ENCODE measurements at places on chromosomes 13 and 19.
A peak's percentile ranks its signal among the peaks of the same experiment; 100 is the strongest.

DNA sequence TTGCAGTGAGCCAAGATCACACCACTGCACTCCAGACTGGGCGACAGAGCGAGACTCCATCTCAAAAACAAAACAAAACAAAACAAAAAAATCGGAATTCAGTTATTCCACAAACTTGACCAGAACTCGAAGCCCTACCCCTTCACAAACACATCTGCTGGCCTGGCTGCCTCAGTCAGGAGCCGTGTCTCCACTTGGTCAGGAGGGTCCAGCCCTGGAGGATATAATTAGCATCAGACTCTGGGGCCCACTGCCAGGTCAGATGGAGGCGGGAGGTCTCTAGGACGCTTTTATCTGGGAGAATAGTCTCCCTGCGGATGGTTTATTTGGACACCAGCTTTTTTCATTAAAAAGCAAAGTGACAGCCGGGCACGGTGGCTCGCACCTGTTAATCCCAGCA is 8.0 kb downstream of the ELL start:
- no peak for DNase-seq

DNA sequence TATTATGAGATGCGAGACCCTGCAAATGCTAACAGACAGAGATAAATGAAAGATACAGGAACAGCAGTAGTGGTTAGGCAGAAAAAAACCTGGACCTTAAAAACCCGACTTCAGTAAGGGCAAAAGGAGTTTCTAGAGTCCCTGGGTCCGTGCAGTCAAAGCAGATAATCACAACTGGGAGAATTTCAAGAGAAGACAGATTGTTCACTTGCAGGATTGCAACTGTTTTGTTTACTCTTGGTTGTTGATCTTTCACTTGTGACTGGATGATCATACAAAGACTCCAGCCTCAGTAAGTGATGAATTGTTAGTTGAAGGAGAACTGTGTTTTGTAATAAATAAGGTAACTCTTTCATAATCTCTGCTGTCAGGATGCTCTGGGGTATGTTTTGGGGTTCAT is 135.1 kb downstream of the GPC6 start:
- no peak for DNase-seq

DNA sequence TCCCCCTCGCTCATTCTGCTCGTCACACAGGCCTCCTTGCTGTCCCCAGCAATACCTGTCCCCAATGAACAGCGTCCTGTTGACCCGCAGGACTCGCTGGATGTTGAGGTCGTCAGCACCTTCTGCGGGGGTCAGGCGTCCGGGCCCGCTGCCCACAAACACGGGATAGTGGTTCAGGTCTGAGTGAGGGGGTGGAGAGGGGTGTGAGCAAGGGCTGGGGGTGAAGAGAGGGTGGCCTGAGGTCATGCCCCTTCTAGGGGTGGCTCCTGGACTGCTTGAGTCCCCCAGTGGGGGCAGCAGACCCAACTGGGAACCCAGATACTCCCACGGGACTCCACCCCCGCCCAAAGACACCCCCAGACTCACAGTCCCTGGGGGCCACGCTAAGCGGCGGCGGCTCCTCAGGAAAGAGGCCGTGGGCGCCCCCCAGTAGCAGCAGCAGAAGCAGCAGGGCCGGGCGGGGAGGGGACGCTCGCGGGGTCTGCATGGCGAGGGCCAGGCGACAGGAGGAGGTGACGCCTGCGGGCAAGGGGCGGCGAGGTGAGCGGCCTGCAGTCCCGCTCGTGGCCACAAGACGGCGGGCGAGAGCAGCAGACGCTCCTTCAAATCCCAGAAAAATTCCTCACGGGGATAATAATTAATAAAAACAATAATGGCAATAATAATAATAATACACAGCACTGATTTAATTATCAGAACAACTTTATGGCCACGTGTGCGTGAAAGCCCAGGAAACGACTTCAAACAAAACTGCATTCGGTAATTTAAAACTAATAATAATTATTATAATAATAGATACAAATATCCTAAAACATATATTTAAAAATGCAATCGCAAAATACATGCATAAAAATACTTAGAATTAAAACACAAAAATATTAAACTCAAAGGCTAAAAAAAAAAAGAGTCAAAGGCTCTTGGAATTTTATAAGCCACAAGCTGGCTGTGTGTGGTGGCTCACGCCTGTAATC is 1.2 kb downstream of the SEMA6B start:
- no peak for DNase-seq

DNA sequence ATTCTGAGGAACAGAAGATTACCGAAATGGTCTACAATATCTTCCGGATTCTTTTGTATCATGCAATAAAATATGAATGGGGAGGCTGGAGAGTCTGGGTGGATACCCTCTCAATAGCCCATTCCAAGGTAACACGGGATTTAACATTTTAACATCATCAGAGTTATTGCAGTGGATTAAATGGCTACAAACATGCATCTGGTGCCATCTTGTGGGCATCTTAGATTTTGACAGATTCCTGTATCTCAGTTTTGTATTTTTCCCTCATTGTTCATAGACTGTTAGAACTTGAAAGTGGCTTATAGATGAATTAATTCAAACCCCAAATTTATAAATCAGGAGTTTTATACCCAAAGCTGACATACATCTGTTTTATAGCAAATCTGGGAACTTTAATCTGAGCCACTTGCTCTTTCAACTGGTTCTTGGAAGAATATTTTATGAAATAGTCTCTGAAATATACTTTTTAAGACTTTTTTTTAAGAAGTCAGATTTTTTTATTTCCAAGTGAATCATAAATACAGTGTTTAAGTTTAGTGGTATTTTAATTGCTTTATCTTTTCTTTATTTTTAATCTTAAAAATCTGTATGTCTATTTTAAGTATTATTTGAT is 215.2 kb downstream of the NBEA start:
- DNase-seq: no peak

DNA sequence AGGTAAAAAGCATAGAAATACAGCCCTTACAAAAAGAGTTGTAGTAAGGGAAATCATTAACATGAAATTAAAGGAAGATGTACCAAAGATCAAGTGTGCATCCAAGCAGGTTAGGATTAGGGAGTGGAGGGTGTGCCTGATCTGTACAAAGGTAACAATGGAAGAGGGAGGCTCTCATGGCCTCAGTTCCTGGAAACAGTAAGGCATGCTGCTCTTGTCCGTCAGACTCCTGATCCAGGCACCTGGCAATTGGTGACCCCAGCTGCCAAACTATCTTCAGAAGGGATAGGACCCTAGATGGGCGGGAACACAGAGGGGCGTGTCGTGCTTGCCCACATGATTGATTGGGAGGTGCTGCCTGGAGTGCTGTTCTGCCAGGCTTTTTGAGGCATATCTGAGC is 4.5 kb downstream of the TEX26 start:
- DNase-seq: no peak

DNA sequence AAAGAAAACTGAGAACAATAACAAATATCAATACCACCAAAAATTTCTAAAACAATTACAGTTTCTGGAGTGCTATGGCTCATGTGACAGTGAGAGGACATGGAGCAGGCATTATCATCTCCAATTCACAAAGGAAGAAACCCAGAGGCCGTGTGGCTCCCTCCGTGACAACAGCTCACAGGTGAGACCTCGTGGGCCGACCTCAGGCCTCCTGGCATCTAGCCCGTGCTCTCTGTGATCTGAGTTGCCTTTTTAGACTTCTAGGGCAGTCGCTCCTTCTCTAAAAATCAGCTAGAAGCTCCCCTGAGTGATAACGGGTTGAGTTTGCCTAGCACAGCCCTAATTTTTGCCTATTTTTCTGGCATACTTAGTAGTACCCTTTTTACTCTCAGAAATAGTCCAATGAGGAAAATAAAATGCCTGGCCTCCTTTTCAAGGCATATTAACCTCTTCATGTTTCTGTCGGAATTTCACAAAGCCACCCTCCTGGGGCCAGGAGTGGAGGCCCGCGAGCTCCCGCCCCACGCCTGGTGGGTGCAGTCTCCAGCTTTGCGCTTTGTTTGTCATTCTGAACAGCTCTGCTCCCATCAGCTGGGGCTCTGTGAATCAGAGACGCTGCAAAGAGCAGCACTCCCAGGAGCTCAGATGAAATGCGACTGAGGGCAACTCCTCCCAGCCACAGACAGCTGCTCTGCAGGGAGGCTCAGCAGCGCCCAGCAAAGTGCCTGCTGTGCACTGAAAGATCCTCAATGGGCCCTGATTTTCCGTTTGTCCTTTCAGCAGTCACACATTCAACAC is 292.5 kb downstream of the UQCRFS1 start:
- DNase-seq: no peak

- peak; percentile 39 for DNase-seq
These were observed at the start of gene APLP1 for GRCh38 chr19:35868172-35868822. TSS of gene APLP1 (plus strand) at chr19:35868574. CDS start at chr19:35868637, 63 bp downstream.

DNA sequence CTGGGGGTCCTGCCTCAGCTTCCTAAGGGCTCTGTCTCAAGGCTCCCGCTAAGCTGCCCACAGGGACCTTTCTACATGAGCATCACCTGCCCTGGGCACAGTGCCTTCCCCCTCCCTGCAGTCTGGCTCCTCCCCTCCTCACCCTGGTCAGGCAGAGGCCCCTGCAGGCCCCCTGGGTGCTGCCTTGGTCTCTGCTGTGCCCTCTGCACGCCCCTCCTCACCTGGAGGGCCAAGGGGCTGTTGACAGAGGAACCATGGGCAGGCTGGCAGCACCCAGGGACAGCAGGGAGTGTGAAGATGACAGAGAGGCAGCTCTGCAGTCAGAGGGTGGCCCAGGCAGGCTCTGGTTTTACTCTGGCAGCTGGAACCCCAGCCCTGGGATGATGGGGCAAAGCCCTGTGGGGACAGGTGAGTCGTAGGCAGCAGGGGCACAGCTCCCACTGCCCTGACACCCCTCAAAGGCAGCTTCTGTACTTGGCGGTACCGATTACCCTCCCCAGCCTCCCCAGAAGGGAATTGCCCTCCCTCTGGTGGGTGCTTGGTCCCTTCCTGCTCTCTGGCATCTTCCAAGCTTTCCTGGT is 43.1 kb downstream of the SUGP2 start:
- DNase-seq: no peak

- no peak for DNase-seq
These were observed 819.6 kb upstream of the ATXN8OS start for GRCh38 chr13:69288026-69288425.

DNA sequence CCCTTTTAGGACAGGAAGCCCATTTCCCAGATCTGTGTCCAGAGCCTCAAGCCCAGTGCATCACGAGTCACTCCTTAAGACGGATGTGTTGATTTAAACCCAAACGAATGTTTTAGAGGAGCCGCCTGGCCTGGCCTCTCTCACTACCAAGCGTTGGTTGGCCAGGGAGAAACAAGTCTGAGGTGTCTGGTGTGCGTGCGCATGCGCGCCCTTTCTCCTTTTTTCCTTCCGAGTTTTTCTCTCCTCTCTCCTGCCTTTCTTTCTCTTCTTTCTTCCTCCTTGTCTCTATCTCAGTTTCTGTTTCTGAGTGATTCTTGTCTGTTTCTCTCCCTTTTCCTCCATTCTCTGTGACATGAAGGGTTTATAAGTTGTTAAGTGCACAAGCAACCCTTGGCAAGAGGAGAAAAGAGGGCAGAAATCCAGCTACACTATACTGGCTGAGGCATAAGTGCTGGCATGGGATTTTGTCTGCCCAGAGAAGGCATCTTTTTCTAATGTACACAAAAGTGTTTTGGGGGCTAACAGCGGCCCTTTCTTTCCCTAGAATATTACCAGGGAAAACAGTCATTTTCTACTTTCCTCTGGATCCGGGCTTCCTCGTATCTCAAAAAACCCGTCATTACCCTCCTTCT is 170.5 kb downstream of the DNAJC15 start:
- no peak for DNase-seq

DNA sequence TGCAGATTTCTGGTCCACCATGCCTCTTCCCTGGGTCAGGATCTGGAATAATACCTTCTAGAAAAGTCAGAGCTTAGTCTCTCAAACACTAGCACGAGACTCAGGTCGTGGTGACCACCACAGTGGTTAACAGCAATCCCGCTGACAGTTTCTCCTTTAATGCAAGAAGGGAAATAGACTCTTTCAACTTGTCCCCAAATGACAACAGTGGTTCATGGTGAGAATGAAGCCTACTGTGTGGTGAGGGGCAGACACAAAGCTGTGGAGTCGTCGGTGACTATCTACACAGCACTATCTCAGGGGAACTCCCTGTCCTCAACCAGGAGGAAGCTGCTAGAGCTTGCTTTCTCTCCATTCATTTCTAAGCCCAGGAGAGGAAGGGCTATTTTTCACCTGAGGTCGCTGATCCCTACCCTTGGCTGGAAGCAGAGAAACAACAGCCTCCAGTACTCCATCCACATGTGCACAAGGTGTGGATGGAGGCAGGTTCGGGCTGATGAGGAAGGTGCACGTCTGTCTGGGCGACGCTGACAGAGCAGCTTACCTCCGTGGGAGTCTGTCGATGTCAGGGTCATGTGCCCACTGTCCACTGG is 72.4 kb downstream of the STK24 start:
- DNase-seq: no peak

DNA sequence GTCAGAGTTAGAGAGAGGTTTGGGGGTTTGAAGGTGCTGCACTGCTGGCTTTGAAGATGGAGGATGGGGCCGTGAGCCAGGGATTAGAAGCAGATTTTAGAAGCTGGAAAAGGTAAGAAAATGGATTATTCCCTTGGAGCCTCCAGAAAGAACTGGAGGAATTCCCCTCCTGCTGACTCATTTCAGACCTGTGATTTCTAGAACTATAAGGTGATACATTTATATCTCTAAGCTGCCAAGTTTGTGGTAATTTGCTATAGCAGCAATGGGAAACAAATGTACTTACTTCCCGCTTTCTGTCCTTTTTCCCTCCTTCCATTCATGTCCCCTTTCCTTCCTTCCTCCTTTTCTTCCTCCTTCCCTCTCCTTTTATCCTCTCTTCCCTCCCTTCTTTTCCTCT is 78.5 kb upstream of the PCDH8 start:
- DNase-seq: no peak

DNA sequence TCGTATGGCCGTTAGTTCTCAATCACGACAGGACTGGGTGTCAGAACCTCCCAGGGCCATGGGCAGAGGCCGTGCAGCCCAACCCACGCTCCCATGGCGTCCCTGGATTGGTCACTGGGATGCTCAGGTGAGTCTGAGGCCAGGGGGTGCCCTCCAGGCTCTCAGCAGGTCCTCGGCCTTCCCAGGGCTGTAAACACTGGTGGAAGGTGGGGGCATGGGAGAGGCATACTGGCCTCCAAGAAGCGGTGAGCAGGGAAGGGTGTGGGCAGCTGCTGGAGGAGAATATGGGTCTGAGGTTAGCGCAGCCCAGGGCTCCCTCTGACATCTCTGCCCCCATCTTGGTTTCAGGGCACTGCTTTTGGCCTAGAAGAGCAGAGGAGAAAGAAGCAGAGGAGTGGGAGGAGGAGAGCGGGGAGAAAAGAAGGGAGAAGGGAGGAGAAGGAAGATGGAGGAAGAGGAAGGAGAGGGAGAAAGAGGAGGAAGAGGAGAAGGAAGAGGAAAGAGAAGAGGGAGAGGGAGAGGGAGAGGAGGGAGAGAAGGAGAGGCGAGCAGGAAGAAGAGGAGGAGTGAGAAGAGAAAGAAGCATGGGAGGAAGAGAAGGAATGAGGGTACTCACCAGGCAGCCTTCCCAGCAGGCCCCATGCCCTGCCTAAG is 62.3 kb downstream of the CEBPG start:
- no peak for DNase-seq

DNA sequence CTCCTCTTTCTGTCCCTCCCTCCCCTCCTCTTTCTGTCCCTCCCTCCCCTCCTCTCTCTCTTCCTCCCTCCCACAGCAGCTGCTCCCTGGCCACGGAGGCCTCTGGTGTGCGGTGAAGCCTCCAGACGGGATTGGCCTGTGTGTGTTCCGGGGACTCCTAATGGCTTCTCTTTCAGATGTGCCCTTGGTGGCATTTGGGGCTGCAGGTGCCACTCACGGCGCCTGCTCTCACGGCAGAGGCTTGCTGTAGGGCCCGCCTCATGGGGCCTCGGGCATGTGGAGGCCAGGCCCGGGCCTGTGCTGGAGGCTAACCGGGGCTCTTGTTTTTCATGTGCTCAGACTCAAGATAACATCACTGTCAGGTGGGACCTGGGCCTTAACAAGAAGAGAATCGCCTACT is 20.9 kb downstream of the UPF1 start:
- no peak for DNase-seq

All from stimulated activated CD8-positive, alpha-beta memory T cell treated with anti-CD3 and anti-CD28 coated beads, Interleukin-7, amount 100 ng/mL, for 48 hours (primary cell).